ENCODE measurements at places on chromosomes 1 and 21.

- no peak for DNase-seq
Measured at GRCh38 chr1:3956527-3957170, 56.6 kb upstream of the C1orf174 start.

DNA sequence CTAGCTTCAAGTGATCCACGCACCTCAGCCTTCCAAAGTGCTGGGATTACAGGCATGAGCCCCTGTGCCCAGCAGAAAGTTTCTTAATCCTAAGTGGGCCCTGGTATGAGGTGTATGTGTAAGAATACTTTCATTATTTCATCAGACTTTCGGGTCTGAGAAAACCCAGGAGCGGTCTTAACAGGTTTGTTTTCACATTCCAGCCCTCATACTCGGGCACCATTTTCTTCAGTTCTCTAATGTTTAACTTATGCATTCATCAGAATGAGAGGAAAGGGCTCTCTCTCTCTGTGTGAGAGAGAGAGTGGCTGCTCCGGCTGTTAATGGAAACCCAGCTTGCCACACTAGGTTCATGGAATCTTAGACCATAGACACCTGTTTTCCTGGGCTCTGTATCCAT is 4.2 kb upstream of the PADI1 start:
- DNase-seq: peak; percentile 7

- DNase-seq: no peak
Measured at GRCh38 chr1:206595581-206596318, 16.5 kb downstream of the EIF2D start.

DNA sequence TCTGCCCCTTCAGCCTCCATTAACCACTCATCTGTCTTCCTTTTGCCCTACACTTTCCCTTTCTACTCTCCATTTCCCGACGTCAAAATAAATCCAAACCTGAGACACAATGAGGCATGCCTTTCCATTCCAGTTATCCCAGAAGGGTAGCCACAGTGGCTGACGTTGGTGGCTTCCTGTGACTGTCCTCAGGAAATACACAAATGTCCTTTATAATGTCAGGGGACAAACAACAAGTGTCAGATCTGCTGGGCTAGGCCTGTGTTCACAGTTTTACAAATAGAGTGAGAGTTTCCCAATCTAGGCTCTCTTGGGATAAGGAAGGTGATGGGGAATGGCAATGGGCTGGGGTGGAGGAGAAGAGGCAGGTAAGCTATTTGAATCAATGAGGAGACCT is 135.3 kb downstream of the BRINP2 start:
- DNase-seq: no peak

- no peak for DNase-seq
Measured at GRCh38 chr1:18653367-18653766, 22.7 kb downstream of the PAX7 start.

GRCh38 chr1:1941211-1941841 is 22.2 kb upstream of the TMEM52 start:
- DNase-seq: peak; percentile 92

All from HepG2 (cell line).